ENCODE measurements at places on chromosomes 3 and 15.

DNA sequence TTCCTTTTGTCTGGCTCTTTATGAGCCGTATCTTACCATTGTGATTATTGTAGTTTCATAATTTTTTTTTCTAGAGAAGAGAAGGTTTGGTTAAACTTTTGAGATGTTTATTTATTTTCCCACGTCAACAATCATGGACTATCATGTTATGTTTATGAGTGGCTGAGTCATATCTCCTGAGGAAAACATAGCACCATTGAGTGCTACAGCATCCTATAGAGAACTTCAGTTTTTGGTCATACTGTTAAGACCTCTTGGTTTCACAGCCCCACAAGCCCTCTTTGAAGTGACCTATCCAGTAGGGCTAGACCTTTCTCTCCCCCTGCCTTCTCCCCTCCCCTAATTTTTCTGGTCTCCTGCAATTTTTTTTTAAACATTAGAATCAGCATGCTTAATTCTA, 20.8 kb downstream of the PIK3CA start:
- DNase-seq = no peak

GRCh38 chr3:82001276-82001923, 240.0 kb upstream of the GBE1 start:
- DNase-seq = no peak

DNA sequence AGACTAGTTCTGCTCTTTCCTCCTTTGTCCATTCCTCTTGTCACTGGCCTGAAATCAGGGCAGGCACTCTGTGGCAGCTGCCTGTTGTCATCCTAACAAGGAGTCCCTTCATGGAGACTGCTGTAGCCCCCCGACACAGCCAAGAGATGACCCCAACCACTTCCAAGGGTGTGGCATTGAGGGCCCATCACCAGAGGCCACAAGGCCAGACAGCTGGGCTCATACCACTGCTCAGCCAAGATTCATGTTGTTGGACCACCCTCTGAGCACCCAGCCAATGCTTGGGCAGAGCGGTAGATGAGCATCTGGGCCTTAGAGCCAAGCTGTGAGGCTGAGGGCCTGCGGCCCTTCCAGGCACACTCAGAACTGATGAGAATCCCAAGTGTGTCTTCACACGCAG, 85.4 kb downstream of the EPHB1 start:
- DNase-seq = no peak

GRCh38 chr15:94174399-94174802, 57.0 kb upstream of the MCTP2 start:
- DNase-seq = no peak

DNA sequence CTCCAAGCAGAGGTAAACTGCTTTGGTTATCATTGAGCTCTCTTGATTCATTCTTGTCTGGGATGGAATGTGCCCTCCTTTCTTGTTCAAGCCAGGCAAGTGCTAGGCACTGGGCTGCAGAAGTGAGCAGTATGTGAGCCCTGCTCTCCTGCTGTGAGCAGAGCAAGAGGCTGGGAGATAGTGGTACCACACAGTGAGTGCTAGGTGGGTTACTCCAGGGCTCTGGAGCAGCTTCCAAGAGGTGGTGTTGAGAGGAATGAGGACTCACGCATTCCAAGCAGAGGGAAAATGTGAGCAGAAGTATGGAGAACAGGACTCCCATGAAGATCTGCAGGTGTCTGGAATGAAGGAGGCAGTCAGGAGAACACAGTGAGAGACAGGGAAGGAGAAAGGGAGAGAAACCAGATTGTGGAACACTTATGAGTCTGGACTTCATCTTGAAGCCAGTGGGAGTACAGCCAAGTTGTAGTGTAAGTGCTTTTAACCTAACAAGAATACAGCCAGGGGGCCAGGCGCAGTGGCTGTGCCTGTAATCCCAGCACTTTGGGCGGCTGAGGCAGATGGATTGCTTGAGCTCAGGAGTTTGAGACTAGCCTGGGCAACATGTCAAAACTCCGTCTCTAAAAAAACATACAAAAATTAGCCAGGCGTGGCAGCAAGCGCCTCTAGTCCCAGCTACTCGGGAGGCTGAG, 199.9 kb upstream of the CTDSPL start:
- DNase-seq = no peak

- DNase-seq = no peak
Observed at GRCh38 chr15:61661791-61662190, 398.5 kb downstream of the VPS13C start.

DNA sequence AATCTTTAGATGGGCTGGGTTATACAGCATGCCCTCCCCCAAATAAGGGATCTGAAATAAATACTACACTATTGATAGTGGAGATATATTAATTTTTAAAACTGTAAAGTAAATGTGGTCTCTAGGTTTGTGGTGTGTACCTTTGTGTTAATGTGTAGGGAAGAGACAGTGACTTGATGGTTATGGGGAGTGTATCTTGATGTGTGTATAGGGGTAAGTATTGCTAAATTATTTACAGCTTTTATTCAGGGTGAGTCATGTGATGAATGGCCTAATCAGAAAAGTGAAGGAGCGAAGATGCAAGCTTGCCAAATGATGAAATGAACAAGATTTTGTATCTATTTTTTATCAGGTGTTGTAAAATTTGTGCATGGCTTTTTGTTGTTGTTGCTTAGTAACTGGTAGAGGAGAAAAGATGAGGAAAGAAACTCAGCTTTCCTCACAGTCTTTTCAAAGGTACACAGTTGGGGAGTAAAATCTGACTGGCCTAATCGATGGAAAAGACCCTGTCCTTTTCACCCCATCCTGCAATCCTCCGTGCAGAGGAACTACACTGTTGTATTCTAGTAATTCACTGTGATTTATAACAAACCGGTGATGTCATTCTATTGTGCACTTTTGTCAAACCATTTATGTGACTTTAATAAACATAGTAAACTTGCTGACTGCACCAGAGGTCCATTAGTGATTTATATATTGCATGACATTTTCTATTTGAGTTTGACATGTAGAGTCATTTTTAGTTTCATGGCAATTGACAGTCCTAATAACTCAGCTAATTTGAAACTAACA, 17.7 kb downstream of the FEM1B start:
- DNase-seq = no peak

GRCh38 chr3:70742081-70742480, 429.6 kb upstream of the MDFIC2 start:
- DNase-seq = no peak

DNA sequence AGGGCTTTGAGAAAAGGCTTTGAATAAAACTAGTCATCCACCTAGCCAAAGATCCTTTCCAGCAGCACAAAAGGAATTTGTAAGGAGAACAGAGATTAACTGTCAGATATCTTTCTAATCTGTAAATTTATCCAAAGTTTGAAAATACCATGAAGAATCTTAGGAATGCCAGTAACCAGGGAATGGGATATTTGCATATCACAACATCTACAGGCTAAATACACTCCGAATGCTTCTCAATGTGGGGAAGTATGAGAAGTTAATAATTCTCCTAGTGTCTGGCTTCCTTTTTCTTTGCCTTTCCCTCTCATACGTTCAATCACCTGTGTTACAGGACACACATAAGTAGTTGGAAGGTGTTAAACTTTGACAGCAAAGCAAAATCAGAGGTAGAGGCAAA, 7.8 kb downstream of the ANAPC13 start:
- no peak for DNase-seq

DNA sequence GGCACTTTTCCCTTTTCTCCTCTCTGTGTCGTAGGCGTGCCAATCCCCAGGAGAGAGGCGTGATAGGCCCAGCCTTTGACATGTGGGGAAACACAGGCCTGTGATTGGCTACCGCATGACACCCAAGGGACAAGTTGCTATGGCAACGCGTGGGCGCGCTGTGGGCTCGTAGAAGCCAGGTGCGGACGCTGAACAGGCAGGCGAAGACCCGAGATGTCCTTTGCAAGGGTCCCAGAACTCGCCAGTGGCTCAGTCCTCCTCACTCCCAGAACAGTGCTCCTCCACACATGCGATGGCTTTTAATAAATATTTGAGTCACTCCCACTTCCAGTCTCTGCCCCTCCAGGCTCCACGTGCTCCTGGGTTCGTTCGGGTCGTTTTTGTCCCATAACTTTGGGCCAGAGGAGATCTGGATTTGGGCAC, 4.2 kb downstream of the SLC51B start:
- DNase-seq = peak; percentile 74

DNA sequence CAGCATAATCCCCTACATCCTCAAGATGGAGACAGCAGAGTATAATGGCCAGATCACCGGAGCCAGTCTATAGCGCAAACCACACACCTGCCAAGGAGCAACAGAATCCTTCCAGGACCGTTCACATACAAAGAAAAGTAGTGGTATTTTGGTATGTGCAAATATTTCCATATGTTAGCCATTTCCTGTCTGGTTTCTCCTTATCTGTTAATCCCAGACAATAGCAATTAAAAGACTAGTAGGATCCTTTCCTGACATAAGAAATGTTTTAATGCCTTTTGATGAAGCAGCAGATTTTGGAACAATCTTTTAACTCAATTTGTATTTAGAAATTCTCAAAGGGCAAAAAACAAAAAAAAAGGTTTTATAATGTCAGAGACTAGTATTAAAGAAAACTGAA, 22.2 kb downstream of the MRPS25 start:
- DNase-seq = no peak

- no peak for DNase-seq
Observed at GRCh38 chr3:42012935-42013690, 51.2 kb upstream of the ULK4 start.

GRCh38 chr15:68783226-68784058, 37.3 kb downstream of the ANP32A start:
- no peak for DNase-seq

GRCh38 chr15:41819455-41820050, 8.3 kb upstream of the JMJD7 start:
- no peak for DNase-seq

DNA sequence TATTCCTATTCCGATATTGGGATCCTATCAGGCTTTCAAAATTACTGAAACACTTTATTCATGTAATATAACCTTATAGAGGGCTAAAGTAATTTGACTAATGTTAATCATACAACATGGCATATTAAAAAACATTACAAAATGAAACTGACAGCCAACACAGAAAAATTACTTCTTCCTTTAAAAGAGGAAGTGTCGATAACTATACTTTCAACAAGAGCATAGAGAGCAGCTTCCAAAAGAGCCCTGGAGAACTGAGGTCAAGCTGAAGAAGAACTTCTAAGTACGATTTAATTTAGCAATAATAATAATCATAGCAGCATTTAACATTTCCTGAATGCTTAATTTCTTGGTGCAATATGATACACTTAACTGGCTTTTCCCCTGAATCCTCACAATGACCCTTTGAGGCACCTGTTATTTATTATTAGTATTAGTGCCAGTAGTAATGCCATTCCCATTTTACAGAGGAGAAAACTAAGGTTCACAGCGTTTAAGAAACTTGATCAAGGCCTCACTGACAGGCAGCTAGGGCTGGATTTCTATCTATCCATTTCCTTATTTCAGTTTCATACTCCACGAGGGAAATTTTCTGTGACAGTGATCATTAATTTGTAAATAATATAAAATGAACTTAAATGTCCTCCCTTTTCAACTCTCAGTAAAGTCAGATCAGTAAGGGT, 181.6 kb downstream of the CFAP20DC start:
- no peak for DNase-seq

- no peak for DNase-seq
Observed at GRCh38 chr3:192494174-192494573, 233.2 kb downstream of the FGF12 start.

DNA sequence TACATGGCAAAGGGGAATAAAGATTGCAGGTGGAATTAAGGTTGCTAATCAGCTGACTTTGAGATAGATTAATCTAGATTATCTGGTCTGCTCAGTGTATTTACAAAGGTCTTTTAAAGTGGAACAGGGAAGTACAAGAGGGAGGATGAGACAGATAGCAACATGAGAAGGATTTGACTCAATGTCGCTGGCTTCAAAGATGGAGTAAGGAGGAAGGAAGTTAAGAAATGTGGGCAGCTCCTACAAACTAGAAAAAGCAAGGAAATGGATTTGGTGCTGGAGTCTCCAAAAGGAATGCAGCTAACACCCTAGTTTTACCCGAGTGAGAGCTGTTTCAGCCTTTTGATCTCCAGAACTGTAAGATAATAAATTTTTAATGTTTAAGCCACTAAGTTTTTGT, 180.7 kb upstream of the TTC14 start:
- DNase-seq = no peak

DNA sequence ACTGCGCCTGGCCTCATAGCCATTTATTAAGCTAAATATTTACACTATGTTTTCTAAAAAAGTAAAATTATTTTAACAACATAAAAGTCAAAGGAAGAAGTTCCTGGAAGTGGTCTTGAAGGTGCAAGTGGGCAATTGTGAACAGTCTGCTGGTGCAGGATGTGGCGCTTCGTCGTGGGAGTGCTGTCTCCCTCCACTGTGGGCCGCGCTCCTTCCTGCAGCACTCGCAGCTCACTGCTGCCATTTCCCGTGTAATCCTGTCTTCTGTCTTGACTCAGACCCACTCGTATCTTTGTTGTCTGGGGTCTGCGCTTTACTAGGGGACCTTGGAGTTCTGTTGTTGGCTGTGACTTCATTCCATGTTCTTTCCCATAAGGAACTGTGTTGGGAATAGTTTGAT, 56.3 kb downstream of the APBA2 start:
- no peak for DNase-seq

GRCh38 chr3:11898611-11899325, 52.1 kb upstream of the TAMM41 start:
- no peak for DNase-seq

DNA sequence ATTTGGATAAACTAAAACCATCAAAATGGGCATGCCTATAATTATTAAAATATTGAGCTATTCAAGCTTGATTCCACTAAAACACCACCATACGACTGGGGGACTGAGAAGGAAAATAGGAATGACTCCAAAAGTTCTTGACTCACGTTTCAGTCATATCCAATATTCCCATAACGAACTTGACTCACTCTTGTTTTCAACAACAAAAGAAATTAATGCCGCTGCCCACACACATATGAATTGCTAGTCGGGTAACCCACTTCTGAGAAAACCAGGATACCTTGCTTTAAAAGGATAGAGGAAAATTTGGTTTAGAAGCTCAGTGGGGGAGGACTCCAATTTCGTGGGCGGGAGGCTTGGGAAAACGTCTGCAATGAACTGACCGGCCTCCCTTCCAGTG, 5.2 kb downstream of the HTR3C start:
- no peak for DNase-seq

GRCh38 chr3:81581966-81582599, 179.4 kb downstream of the GBE1 start:
- DNase-seq = no peak

DNA sequence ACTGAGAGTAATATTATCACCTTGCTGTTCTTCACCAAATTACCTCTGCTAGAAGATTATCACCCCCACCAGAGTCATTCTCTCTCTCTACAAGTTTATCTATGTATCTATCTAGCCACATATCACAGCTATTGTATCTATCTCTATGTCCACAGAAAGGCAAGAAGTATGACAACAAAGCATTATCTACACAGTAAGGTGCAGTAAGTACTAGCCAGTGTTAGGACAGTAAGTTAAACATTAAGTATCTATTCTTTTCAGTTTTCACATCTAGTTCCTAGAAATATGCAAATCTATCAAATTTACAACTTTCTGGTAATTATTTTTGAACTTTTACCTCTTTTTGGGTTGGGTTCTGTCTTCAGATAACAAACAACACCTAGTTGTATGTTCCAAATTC, 26.5 kb upstream of the XXYLT1 start:
- DNase-seq = no peak
